ENCODE measurements at places on chromosomes 7 and 10. TPM values are rescaled to one million over a fixed set of nuclear protein-coding genes. Genes with fewer than 3 reads are reported as not detected.
A peak's percentile ranks its signal among the peaks of the same experiment; 100 is the strongest.

- DNase-seq = no peak
- no peaks in the 10 kb centered on the region for H3K36me3 ChIP-seq
- no peaks in the 10 kb centered on the region for H3K27me3 ChIP-seq
Observed at GRCh38 chr7:151349507-151349853, 7.9 kb downstream of the NUB1 start.

- no peak overlapping the region for H3K27ac ChIP-seq
- DNase-seq = no peak
- H3K4me1 ChIP-seq = no peaks in the 10 kb centered on the region
Observed at GRCh38 chr10:4018054-4018511, 233.1 kb upstream of the KLF6 start.

- H3K4me3 ChIP-seq = no peak overlapping the region
- H3K27ac ChIP-seq = no peak overlapping the region
- H3K4me1 ChIP-seq = no peaks in the 10 kb centered on the region
- H3K36me3 ChIP-seq = no peaks in the 10 kb centered on the region
- no peaks in the 10 kb centered on the region for H3K27me3 ChIP-seq
Observed at GRCh38 chr10:123573236-123574108, 92.7 kb upstream of the GPR26 start.

GRCh38 chr10:101708073-101708472 lies 13.1 kb upstream of the FBXW4 start:
- H3K36me3 ChIP-seq = no peaks in the 10 kb centered on the region
- H3K27me3 ChIP-seq = no peaks in the 10 kb centered on the region
- H3K4me3 ChIP-seq = no peak overlapping the region

Gene CTAGE8
- total RNA-seq = 0.48 TPM

Gene TSPAN12
- 6.6 TPM for total RNA-seq

DNA sequence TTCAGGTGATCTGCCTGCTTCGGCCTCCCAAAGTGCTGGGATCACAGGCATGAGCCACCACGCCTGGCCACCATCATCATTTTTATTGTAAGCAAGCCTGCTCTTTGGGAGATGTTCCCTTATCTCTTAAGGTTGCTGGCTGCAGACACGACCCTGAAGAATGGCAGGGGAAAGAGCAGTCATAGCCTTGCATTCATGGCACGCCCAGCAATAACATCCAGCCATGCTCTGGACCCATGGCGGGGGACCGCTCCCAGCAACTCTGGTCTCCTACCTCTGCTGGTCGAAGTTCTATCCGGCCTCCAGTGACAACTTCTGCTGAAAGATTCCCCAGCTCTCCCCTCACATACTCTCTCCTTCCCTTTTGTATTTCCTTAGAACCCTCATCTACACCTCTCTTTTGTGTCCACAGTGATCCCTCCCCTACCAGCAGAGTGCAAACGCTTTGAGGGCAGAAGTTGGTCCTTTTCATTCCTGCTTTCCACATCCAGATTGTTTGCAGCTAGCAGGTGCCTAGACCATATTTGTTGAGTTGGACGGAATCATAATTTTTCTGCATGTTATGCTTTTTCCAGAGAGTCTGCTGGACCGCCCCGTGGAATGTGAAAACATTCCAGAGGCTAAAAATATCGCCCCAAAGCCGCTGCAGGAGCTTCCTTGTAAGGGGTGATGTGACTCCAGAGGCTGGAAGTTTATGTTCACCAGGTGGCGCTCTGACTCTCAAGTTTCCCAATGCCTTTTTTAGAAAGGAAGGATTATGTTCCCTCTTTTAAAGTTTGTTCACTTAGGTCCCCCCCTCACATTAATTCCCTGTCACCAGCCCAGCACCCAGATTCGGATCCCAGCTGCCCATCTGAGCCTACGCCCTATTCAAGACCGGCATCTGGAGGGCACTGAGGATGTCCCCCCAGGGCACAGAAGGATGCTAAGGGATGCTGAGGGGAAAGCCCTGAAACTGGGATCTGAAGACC lies 4.3 kb upstream of the MARVELD1 start:
- peak; percentile 86 for DNase-seq
- no peaks in the 10 kb centered on the region for H3K27me3 ChIP-seq
- H3K4me3 ChIP-seq = no peak overlapping the region
- H3K36me3 ChIP-seq = no peaks in the 10 kb centered on the region

Gene OR9A2
- total RNA-seq = 1.2 TPM

Gene POMZP3
- 6.6 TPM for total RNA-seq

DNA sequence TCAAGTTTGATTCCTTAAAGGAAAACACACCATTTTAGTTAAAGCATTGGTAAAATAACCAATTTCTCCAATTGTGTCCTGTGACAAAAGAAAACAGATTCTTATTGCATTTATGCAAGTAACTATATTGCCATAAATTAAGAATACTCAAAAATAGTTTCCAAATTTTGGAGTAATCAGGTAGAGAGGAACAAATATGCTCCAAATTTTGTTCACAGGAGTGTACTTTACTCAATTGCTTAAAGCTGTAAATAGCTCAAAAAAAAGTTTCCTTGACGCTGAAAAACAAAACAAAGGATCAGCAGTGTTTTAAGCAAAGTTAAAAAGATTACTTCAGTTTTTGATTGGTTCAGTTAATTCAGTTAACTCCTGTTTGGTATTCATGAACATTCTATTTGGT lies 52.2 kb upstream of the INHBA start:
- no peaks in the 10 kb centered on the region for H3K27me3 ChIP-seq
- no peak for DNase-seq
- no peak overlapping the region for H3K27ac ChIP-seq
- no peaks in the 10 kb centered on the region for H3K36me3 ChIP-seq
- no peaks in the 10 kb centered on the region for H3K4me1 ChIP-seq

- no peaks in the 10 kb centered on the region for H3K36me3 ChIP-seq
- H3K27me3 ChIP-seq = no peaks in the 10 kb centered on the region
- no peaks in the 10 kb centered on the region for H3K4me1 ChIP-seq
- H3K27ac ChIP-seq = no peak overlapping the region
- DNase-seq = no peak
Observed at GRCh38 chr7:34723866-34724490, 66.0 kb downstream of the NPSR1 start.

DNA sequence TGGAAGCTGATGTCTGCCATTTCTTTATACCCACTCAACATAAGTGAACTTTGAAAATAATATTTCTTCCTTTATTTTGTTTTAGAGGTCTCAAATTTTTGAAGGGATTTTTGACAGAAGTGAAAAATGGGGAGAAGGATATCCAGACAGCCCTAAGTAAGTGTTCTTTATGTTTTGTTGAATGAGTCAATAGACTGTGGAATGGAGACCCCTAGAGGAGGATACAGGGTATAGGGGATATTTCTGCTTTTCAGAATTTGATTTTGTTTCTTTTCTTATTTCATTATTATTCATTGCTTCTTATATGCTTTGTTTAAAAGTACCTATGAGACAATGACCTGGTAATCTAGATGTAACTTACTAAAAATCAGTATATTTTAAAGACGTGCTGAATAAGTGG lies 34.4 kb downstream of the PLEKHA8 start:
- no peak for DNase-seq
- H3K4me1 ChIP-seq = no peaks in the 10 kb centered on the region
- H3K27ac ChIP-seq = no peak overlapping the region
- H3K4me3 ChIP-seq = no peak overlapping the region
- H3K27me3 ChIP-seq = no peaks in the 10 kb centered on the region

GRCh38 chr7:99270702-99271101 lies 1.9 kb upstream of the MYH16 start:
- no peak for DNase-seq
- H3K36me3 ChIP-seq = no peaks in the 10 kb centered on the region
- no peak overlapping the region for H3K27ac ChIP-seq

DNA sequence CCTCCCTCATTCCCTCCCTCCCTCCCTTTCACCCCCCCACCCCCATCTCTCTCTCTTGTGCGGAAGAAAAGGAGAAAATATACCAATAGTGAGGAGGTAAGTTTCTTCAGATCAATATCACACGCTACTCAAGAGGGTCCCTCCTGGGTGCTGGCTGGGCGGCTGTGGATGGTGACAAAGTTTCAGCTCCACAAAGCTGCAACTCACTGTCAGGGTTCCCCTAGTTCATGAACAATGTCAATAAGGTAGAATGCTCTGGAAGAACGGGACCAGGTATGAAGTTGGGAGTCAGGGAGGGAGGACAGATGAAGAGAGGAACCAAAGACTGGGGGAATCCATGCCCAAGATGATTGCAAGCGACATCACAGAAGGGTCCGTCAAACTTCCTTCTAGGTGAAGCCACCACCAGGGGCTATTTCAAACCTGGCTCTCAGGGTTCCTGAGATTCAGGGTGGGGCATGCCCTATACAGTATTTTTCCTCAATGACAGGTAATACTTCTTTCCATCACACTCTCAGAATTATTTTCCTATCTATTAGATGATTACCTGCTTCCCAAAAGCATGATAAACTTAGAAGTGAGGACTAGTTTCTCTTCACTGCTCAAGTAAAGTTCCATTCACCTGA lies 1.4 kb upstream of the PDE1C start:
- no peak for DNase-seq
- peak overlapping the region; percentile 76 for H3K27ac ChIP-seq
- H3K27me3 ChIP-seq = peaks cover 17% of the 10 kb centered on the region
- peak overlapping the region; percentile 35 for H3K4me3 ChIP-seq
- no peaks in the 10 kb centered on the region for H3K36me3 ChIP-seq

Gene TRIM74
- total RNA-seq = 0.16 TPM

Gene DDX21
- total RNA-seq = 83.9 TPM
